Cortex of kidney (tissue), 1 donor: ENCODE measurements at places on chromosomes 5 and 9.

- no peak for DNase-seq
These were observed 35.6 kb downstream of the ADAMTSL2 start for GRCh38 chr9:133569891-133570690.

DNA sequence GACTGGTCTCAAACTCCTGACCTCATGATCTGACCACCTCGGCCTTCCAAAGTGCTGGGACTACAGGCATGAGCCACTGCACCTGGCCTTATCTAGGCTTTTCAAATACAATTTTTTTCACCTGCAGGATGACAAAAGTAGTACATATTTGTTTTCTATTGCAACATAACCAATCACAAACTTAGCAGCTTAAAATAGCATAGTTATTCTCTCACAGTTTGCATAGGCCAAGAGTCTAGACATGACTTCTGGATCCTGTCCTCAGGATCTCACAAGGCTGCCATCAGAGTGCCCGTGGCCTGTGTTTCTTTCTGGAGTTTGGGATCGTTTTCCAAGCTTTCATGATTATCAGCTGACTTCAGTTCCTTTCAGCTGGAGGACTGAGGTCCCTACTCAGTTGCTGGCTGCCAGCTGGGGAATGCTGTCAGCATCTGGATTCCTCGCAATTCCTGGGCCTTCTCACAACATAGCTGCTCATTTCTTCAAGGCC is 348.9 kb downstream of the ARHGEF28 start:
- DNase-seq: no peak

DNA sequence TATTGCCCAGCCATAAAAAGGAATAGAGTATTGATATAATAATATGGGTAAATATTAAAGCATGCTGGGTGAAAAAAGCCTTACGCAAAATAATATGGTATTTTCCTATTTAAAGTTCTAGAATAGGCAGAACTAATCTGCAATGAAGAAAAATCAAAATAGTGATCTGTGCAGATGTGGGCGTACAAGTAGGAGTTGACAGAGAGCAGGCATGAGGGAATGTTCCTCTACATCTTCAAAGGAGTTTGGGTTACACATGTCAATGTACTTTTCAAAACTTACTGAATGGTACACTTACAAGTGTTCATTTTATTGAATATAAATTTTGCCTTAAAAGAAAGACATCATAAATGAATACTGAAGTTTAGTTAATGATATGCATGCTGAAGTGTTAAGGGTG is 33.0 kb upstream of the ZBED3 start:
- no peak for DNase-seq

DNA sequence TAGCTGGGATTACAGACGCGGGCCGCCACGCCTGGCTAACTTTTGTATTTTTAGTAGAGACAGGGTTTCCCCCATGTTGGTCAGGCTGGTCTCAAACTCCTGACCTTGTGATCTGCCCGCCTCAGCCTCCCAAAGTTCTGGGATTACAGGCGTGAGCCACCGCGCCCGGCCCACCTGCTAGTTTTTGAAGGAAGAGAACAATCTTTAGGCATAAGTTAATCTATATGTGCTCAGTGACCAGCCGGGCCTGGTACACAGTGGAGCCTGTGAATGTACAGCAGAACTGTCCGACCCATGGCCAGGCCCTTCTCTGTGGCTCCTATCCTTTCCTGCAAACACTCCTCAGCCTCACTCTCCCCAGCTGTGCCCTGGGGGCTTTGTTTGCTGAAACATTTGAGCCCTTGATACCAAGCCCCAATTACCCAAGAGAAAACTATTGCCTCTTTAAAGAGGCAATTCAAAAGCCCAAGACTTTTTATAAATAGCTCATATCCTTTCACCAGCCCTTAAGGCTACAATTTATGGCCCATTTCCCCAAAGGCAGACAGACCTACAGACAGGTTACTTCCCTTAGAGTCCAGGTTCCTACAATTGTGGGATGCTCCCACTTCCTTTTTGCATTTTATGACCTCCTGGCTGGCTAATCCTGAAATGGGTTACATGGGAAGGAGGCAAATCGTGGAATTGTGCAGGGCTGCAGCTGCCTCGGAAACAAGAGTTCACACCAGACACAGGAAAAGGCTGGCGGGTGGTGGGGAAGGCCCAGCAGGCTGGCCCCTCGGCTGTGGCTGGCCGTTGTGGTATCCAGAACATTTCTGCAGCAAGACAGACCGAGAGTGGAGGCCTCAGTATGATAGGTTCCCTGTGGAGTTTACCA is 37.5 kb downstream of the SPRY4 start:
- no peak for DNase-seq

- no peak for DNase-seq
These were observed 19.6 kb upstream of the MAPKAP1 start for GRCh38 chr9:125726456-125727132.

DNA sequence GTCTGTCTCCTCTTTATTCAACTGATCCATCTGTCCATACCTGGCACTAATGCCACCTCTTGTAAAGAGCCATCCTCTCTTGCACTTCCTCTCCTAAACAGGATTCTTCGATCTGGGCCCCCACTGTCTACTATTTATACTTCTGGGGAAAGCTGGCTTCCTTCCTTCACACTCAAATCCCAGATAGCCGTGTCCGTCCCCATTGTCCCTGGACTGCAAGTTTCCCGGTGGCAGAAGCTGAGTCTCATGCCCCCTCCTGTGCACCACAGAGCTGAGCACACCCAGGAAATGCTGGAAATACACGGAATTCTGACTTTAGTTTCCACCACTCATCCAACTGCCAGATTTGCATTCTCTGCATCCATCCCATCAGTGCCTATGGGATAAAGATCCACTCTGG is 84.0 kb downstream of the MARCHF11 start:
- no peak for DNase-seq

DNA sequence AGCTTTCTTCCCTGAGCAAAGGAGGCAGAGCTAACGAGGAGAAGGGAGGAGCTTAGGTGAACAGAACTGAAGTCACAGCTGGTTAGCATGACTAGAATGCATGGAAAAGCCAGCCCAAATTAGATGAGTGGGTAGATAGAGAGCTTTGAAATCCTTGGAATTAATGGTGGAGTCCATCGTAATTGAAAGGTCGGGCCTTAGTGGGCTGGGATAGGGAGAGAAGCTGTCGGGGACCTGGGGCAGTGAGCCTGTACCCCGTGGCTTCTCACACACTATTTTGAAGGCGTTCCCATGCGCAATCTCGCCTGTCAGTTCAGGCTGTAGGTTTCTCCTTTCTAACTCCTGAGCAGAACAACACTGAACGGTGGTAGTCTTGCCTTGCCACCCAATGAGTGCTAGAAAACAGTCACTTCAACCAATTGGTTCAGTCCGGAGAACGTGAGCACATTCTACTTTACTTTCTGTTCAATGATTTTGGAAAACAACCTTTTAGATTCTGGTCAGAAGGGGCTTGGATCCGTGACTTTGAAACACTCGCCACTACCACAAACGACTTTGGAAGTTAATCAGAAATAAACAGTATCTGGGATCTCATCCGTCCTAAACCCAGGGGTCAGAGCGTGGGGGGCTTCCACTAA is 655 bp upstream of the RAI14 start:
- DNase-seq: no peak

DNA sequence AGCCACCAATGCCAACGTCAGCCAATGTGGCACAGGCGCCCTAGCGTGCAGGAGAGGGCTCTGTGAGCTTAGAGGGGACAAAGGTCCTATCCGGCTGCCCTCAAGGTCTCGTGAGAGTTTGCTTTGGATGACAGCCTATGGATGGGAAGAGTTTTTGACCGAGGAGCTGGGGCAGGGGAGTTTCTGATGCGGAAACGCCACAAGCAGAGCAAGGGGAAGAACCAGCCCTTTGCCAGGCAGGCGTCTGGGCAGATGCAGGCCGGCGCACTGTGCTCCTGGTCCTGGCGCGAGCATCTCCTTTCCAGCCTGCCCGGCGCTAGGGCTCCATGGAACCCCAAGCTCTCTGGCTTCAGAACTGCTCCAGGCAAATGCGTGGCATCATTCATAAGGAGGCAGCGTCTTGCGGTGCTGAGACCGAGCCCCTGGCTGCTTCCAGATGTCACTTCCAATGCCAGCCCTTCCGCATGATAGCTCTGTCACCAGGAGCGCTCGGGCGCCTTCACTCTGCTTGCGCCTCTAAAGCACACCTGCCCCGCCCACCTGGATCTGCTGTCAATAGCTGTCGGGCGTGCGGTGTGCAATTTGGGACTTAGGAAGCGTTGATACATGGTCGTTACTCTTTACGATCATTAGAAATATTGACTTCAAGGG is 374.9 kb upstream of the IRX1 start:
- no peak for DNase-seq

GRCh38 chr5:65010841-65011240 is 242.1 kb downstream of the CWC27 start:
- DNase-seq: no peak

- DNase-seq: no peak
These were observed 55.2 kb upstream of the NEK6 start for GRCh38 chr9:124202447-124202971.

- DNase-seq: no peak
These were observed 141.5 kb upstream of the NR4A3 start for GRCh38 chr9:99680191-99680590.

DNA sequence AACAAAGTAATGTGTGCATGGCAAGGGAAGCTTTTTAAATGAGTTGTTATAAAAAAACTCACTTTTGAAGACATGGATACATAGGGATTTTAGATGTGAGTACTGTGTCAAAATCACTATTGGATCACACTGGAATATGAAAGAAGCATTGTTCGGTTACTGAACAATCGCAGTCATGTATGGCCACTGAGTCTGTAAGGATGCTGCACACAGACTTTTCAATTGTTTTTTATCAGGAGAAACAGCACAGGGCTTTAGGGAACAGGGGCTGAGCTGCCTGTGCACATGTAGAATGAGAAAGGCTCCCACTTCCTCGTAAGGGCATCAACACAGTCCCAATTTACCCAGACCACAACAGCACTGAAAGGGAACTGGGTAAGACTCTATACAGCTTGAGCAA is 1333.9 kb upstream of the DMAC1 start:
- DNase-seq: no peak

DNA sequence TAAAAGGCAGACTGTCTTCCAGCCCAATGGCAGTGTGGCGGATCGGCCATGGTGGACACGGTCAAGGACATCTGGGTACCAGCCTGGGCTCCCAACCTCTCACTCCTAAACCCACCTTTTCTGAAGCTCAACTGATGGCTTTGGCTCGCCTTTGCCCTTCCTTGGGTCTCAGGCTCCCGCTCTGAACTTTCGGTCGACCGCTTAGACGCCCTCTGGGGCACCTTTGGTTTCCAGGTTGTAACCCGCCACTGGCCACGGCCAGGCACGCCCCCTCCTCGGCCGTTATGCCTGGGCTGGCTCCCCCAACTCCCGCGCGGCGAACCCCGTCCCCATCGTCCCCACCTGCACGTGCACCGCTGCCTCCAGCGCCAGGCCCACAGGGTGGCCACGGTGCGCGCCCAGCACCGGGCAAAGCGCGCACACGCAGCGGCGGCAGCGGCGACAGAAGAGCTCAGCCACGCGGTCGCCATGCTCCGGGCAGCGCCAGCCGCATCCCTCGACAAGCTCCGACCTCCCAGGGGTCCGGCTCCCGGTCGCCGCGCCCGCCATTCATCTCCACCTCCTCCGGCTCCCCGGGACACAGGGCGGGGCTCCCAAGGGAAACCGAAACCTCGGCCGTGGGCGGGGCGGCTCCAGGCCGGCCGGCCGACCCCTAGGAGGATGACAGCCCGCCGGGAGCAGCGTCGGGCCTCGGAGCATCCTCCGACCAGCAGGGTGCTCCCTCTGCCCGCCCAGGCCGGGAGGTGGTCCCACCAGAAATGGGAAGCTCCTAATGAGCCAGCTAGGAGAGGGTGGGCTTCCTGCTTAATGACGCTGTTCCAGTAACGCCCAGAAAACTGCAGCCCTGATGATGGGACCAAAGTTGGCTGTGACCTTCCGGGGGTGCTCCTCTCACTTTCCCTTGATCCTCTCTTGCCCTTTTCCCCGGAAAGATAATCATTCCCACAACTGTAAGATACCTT is at the start of gene TRIM14:
Gene TRIM14 (minus strand): TSS at position 583 of the 962 bp plus-strand sequence. CDS start 34 bp downstream, at position 549.
- no peak for DNase-seq

GRCh38 chr5:118933703-118934102 is 54.6 kb downstream of the DTWD2 start:
- no peak for DNase-seq

- no peak for DNase-seq
These were observed 615.7 kb upstream of the ARRDC3 start for GRCh38 chr5:91998774-91999173.

DNA sequence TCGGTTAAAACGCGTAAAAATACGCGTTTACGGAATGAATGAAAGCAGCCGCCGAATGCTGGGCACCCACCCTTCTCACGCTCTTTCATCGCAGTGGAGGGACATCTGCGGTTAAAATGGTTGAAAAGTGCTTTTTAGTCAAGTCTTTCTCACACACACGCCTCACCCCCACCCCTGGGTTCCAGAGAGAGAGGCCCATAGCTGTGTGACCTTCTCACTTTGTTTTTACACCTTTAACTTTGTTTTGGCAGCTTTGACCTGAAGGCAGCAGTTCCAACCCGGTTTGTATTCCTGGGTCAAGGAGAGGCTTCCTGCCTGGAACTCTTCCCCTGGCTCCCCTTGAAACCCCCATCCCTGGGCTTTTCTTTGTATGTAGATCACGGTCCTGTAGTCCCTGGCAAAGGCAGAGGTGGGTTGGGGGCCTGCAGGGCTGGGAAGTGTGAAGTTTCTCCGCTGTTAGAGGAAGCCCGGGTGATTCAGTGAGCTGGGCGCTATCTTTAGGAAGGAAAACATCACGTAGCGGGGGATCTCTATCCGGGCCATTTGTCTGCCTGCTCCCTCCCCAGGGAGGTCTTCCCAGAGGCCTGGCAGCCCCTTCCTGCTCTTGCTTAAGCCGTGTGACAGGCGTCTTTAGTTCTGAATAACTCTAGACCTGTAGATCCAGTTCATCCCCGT is 29.6 kb downstream of the SPRY4 start:
- no peak for DNase-seq

DNA sequence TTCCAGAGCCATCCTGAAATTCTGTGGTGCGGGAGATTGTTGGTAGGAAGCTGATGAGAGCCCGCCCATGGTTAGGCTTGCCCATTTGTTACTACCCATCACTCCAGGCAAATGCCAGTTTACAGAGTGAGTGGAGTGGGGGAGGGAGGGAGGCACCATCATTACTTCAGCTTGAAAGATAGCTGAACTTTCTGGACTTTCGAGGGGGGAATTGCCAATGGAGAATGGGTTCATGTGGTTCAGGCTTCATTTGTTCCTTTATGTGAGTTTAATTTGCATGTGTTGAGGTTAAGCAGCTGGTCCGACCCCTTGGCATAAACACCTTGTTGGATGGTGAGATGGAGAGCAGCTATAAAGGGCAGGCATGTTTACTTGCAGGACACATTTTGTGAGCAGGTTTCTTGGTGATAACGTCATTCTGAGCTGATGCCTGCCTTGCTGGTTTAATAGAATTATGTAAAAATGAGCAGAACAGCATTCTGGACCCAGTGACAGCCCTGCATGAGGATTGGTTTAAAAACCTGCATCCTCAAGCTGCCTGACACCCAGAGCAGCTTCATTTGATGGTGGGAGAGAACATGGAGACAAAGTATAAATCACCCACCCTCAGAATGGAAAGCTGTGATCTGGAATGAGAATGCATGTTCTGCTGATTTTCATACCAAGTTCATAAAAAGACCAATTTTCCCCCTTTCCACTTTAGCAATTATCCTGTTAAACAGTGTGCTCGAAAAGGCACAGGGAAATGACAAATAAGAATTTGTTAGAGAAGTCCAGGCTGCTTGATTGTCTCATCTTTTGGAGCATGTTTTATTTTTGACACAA is 106.3 kb downstream of the TRIO start:
- no peak for DNase-seq

- no peak for DNase-seq
These were observed 14.6 kb downstream of the IPPK start for GRCh38 chr9:92655366-92655765.
